ENCODE measurements at places on chromosomes 11 and 22.

DNA sequence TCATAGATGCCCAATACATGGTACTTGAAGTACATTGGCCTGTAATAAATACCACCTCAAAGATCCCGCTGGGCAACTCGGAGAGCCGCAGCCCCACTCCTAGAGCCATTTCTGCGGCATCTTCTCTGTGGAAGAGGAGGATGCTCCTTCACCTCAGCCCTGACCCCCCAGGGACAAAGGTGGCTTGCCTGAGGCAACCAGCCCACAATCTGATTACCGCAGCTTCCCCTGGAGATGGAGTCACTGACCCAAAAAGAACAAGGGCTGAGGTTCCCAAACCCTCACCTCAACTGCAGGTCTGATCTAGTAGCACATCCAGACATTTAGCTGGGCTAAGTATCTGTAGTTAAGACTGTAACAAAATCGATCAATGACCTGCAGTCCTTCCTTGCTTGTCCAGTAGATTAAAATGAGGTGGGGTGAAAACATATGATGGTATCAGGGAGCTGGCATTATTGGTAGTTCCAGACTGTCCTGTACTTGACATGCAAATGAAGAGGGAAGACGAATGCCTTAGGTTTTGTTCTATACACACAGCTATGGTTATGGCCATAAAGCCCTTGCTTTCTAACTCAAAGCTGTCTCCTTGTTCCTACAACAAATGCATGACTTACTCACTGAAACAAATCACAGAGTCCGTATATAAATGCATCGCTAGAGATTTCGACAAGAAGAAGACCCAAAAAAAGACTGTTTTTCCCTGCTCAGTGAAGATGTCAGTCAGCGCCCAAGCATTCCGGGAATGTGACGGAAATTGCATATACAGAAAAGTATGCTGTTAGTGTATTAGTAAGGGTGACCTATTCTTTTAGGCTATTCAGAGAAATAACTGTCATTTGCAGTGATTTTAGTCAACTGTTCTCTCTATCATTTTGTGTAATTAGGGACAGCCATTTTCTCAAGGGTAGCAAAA lies 33.7 kb downstream of the C11orf71 start:
- DNase-seq: no peak

DNA sequence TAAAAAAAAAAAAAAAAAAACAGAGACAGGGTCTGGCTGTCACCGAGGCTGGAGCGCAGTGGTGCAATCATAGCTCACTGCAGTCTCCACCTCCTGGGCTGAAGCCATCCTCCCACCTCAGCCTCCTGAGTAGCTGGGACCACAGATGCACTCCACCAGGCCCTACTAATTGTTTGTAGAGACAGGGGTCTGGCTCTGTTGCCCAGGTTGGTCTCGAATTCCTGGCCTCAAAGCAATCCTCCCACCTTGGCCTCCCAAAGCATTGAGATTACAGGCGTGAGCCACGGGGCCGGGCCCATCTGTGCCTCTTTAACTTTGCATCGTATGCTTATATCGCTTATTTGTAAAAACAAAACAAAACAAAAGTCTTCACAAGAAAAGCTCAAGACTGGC lies 3.1 kb downstream of the CPT1A start:
- DNase-seq: no peak

DNA sequence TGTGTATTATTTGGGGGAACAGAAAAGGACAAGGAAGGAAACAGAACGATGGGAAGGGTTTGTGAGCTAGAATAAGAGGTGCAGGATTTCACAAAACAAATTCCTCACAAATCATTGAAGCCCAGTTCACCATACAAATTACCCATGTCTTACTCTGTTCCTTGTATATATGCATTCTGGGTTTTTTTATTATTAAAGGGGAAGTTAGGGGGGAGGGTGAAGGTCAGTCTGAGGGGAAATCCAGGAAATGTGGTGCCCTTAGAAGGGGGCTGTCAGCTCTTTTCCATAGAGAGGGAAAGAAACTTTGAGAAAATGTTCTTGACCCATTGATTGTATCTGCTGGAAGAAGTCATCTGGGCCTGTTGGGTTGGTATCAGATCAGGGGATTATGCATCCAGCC lies 90.8 kb downstream of the RNF169 start:
- no peak for DNase-seq

- DNase-seq: peak; percentile 48
Observed at GRCh38 chr22:36467946-36468345, 13.5 kb downstream of the TXN2 start.

- DNase-seq: no peak
Observed at GRCh38 chr11:106228996-106229395, 151.5 kb downstream of the AASDHPPT start.

DNA sequence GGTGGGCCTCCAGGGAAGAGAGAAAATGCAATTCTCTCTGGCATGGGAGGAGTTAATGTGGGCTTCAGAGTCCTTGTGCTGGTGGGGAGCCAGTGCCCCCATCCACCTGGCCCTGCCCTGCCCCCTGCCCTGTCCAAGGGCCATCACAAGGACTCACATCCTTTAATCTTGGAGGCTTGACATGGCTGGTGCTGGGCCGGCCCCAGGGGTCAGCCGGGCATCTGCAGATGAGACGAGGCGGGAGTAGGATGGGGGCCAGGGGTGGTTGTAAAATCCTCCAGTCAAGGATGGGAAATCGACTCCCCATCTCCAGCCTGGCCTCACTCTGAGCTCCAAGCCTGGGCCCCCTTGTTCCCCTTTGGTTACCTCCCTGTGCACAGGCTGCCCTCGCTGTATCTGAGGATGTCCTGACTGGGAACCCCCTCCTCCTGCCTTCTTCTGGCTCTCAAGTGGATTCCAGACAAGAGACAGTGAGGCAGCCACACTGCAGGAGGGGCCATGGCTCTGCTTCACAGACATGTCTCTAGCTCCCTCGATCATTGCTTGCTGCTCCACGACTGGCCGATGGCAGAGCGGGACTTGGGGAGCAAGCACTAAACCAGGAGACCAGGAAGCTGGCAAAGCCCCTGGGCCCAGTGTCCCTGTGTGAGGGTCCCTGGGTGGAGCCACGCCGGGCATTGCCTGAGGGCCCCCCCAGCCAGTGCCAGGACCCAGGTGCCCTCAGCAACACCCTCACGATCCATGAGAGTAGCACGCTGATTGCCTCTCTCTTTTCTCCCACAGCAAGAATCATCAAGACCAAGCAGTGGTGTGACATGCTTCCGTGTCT lies 1120.5 kb downstream of the BRD1 start:
- peak; percentile 4 for DNase-seq

DNA sequence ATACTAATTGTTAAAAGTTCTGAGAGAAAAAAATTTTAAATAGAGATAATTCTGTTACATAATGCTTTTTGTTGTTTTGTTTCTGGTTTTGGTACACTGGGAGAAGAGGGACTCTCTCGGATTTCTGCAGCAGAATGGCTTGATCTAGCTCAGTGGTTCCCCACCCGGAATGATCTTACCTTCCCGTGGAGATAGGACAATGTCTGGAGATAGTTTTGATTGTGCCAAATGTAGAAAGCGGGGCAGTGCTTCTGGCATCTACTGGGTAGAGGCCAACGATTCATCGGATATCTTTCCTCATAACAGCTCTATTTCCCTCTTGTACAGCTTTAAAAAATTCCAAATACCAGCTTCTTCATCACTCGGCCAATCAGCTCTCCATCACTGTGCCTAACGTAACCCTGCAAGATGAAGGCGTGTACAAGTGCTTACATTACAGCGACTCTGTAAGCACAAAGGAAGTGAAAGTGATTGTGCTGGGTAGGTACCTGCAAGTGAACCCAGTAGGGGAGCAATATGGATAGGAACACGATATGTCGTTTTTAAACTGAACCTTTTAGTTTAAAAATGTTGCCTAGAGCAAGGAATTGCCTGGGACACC lies 13.2 kb downstream of the CRTAM start:
- no peak for DNase-seq

GRCh38 chr11:128422576-128423370 lies 164.6 kb downstream of the ETS1 start:
- DNase-seq: peak; percentile 47

DNA sequence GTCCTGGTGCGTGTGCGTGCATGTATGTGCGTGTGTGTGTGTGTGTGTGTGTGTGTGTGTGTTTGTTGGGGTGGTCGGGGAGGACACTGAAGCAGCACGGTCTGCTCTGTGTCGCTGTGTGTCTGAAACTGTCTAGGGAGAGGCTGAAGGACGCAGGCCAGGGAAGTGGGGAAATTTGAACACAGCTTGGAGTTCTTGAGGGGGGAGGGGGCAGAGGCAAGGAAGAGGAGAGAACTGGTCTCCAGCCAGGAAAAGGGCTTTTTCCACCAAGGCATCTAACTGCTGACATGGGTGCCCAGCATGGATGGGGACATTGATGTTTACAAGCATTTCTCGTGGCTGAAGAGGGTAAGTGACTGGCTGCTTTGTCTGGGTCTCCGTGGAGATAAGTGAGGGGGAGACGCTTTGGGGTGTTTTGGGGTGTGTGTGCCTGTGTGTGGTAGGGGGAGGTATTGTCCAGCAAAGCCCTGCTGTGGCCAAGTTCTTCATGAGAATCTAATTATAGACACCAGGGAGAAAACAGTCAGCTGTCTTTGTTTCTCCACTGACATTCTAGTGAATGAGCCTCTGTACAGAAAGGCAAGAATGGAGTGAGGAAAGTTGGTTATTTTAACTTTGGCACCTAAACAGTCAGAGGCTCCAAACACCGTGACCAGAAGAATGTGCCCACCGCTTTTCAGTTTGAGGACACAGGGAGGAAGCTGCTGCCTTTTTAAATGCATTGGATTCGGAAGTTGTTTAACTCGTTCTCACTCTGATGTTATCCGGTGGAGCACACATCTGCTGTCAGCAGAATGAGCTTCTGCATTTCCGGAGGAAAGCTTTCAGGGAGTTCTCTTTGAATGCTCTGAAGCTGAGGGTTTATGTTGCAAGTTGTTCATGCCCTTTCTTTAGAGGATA lies 63.7 kb downstream of the PPFIBP2 start:
- DNase-seq: peak; percentile 40

GRCh38 chr11:85423316-85423715 lies 203.8 kb downstream of the DLG2 start:
- no peak for DNase-seq

- no peak for DNase-seq
Observed at GRCh38 chr11:126817523-126818450, 182.8 kb downstream of the KIRREL3 start.

- no peak for DNase-seq
Observed at GRCh38 chr22:25111579-25112517, 87.8 kb upstream of the CRYBB3 start.
